Hepatic stellate cell (primary cell): ENCODE measurements at places on chromosomes 2 and 18.

DNA sequence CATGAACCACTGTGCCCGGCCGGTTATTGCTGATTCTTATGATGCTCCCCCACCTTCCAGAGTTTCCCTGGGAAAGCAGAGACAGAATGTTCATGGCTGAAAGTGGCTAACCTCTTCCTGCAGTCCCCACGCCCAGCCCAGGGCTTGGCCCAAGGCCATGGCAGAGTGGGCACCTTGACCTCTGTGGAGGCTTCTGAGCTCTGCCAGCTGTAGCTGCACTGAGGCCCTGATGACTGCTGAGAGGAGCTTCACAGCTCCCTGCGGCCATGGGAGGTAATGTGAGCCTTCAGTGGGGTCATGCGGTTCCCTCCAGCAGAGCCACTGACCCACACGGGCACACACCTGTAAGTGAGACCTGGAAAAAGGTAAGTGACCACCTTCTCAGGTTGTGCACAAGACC, 13.3 kb downstream of the EFHD1 start:
- DNase-seq = no peak

GRCh38 chr2:239383036-239383758, 17.6 kb downstream of the HDAC4 start:
- DNase-seq = no peak

DNA sequence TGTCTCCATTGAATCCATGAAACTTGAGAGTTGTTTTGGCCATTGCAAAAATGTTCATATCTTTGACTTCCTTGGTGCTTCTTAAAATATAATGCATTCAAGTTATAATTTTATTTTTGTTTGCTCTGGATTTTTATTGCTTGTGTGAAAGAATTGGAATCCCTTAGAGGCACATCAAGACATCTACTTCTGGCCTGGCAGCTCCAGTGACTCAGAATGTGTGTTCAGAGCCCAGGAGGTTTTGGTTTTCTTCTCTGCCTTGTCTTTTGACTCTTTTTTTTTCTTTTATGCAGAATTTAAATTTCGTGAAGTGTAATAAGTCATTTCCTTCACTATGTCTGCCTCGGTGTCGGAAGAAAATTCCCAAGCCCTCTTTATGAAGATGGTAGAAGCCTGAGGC, 180.2 kb downstream of the LTBP1 start:
- DNase-seq = no peak

DNA sequence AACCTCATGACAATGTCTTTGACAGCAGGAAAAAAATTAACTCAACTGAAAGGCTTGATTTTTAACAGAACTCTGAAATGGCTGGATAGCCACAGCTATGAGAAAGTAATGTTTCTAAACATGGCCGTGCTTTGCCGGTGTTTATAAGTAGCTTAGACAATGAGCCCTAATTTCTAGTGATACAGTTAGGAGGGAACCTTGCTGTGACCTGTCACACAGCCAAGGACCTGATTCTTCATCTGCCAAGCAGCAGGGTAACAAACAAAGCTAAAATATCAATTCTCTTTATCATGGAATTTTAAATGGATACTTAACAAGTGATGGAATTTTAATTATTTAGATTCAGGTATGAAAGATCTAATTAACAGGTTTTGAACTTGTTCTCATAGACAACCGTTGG, 24.3 kb upstream of the DYNC2LI1 start:
- no peak for DNase-seq

- no peak for DNase-seq
These were observed 724.1 kb downstream of the GALR1 start for GRCh38 chr18:77973745-77974144.

DNA sequence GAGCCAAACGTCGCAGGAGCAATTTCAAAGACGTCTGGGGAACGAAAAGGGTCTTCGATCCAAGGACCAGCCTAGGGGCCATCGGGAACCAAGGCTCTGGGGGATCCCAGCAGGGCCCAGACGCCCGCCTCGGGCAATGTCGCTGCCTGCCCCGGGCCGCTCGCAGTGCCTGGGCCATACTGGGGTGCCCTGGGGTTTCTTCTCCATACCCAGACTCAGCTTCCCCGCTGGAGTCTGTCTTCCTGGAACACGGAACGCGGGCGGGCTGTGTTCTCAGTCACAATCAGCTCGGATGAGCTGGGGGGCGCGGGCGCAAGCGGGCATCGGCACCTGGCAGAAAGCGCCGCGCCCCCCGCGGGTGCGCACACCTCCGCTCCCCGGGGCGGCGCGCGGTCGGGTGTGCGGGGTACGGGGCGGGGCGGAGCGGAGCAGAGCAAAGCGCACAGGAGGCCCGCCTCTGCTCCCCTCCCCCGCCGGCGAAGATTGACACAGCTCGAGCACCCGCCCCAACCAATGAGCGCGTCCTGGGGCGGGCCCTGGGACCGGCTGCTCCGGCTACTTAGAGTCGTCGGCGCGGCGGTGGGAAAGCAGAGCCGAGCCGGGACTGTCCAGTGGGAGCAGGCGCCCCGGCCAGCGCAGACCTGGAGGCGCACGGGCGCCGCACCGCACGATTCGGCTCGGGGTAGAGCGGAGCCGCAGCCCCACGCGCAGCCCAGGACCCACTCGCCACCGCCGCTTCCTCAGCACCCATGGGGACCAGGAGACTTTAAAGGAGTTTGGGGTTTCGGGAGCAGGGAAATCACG, at the start of gene LRATD1:
Gene LRATD1 (plus strand): TSS at position 585 of the 804 bp plus-strand sequence. CDS start 1,263 bp downstream, outside the sequence.
- peak; percentile 70 for DNase-seq

GRCh38 chr2:66576561-66577320, 141.8 kb downstream of the MEIS1 start:
- DNase-seq = peak; percentile 62

DNA sequence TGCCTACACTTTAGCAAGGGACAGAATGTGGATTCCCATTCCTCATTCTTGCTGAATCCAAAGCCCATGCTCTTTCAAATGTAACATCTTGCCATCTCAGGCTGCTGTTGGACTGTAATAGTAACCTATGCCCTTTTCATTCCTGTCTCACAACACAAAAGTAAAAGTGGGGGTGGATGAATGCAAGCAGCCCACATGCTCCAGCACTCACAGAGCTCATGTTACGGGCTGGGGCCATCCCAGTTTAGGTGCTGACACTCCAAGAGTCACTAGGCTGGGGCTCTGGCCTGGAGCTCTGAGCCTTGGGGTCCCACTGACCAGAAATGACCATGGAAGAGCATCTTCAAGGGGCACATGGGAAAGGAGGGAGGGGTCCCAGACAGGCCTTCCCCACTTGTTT, 47.6 kb downstream of the CCBE1 start:
- DNase-seq = no peak

- no peak for DNase-seq
These were observed 87.2 kb downstream of the NRP2 start for GRCh38 chr2:205769495-205769850.

DNA sequence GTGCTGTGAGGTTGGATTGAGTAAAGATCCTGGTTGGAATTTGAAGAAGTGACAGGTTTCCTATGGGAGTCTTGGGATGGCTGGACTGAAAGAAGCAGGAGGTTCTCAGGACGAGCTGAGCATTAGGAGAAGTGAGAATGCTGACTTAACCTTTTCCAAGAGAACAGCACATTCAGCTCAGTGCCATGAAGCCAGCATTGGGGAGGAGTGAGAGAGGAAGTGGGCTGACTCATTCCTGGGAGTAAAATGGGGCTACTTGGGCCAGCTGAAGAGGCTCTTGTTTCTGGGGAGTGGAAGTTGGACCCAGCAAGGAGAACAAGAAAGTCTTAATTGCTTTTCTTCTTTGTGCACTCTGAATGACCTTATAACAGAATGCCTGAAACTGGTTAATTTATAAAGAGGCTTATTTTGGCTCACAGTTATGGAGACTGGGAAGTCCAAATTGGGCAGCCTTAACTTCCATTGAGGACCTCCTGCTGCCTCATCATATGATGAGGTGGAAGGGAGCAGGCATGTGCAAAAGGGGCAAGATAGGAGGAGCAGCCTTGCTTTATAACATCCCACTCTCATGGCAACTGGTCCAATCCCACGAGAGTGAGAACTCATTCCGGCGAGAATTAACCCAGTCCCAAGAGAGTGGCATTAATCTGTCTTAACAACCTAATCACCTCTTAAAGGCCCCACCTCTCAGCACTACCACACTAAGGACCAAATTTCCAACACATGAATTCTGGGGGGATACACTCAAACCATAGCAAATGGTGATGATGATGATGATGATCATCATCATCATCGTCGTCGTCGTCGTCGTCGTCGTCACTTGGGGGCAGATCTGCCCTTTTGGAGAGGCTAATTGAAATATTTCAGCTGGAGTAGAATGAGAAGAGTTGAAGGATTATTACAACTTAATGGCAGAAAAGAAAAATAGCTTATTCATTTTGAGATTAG, 26.1 kb downstream of the DGUOK start:
- DNase-seq = peak; percentile 26

- DNase-seq = no peak
These were observed 366.9 kb downstream of the EPHA4 start for GRCh38 chr2:221205103-221205673.

DNA sequence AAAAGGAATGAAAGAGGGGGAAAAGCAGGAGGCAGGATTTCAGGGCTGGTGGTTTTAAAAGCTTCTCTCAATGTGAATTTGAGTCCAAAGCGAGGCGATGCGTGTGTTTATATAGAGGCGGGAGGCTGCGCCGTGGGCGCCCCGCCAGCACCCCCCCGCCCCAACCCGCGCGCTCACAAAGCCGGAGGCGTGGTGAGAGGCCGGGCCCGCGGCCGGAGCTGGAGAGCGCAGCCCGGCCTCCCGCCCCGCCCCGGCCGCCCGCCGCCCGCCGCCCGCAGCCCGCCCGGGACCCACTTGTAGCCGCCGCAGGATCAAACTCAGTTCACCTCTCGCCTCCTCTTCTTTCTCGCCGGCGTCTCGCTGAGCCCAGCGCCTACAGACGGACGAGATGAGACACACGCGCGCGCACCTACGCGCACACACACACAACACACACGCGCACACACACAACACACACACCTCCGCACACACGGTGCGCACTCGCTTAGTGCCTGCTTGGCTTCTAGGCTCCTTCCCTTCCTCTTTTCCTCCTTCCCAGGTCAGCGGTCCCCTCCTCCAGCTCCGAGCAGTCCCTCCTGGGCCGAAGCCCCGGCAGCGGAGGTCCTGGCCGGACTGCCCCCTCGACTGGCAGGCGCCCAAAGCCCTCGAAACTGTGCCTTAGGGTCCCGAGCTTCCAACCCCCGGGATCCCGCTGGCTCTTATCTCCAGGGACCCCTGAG, 1.3 kb upstream of the CYP26B1 start:
- DNase-seq = peak; percentile 68

- no peak for DNase-seq
These were observed 39.3 kb upstream of the SERPINB2 start for GRCh38 chr18:63848159-63848558.

DNA sequence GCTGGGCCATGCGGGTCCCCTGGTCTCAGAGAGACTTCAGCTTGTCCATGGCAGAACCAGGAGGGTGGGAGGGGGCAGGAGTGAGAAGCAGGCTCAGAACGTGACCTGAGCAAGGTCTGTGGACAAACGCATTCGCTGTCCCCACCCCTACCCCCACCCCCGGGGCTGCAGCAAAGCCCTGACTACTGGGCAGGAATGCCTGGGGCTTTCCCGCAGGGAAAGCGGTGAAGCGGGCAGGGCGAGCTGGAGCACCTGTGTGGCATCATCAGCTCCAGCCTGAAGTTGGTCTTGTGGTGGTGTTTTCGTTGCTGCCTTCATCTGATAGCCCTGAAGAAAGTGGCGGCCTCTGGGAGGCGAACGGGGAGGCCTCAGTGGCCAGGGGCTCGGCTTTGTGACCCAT, 26.1 kb upstream of the ALKAL2 start:
- no peak for DNase-seq

- DNase-seq = no peak
These were observed 123.7 kb downstream of the COL6A3 start for GRCh38 chr2:237290261-237290660.

DNA sequence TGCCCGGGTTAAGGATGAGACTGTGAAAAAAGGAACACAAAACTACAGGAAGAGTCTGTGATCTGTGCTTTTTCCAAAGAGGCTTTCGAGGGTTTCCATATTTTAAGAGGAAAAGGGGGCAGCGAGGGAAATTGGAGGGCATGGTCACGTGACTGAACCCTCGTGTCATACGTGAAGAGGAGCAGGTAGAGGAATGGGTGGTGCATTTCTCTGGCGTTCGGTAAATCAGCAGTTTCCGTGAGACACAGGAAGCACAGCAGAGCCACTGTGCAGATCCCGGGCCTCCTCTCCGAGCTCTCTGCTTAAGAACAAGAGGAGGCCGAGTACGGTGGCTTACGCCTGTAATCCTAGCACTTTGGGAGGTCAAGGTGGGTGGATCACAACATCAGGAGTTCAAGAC, 219.7 kb downstream of the NDUFA10 start:
- no peak for DNase-seq

- peak; percentile 31 for DNase-seq
These were observed 7.4 kb upstream of the DUSP19 start for GRCh38 chr2:183070942-183071844.

DNA sequence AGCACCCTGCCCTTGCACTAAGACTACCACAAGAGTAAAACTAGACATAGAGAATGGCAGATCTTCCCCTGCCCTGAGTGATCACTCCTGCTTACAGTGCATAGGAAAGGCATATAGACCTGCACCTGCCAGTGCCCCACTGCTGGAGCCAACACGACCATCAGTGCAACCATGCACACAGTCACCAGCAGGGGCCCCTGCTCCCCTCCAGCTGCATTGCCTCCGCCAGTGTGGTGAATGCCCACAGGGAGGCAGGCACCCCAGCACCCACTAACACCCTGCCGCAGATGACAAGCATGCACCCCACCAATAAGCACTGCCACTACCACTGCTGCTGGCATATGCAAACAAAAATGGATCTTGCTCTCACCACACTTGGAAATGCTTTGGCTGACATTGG, 478.8 kb downstream of the ADCYAP1 start:
- no peak for DNase-seq

- peak; percentile 23 for DNase-seq
These were observed 105.3 kb upstream of the UGP2 start for GRCh38 chr2:63736354-63736753.
